ENCODE measurements at places on chromosomes 3 and 15. TPM values are rescaled to one million over a fixed set of nuclear protein-coding genes. Genes with fewer than 3 reads are reported as not detected.
A peak's percentile ranks its signal among the peaks of the same experiment; 100 is the strongest.

The ZIC4 gene
- total RNA-seq, result not detected

The PPP1R14D gene
- not detected for total RNA-seq

The POPDC2 gene
- 0.06 TPM for total RNA-seq

The APBA2 gene
- total RNA-seq, result 36.5 TPM

GRCh38 chr15:77599899-77600298 lies 32.8 kb downstream of the LINGO1 start:
- DNase-seq, result no peak

- DNase-seq, result no peak
Measured at GRCh38 chr15:40357246-40357645, 773 bp upstream of the DISP2 start.

- no peak for DNase-seq
Measured at GRCh38 chr15:91936927-91937326, 83.4 kb downstream of the SLCO3A1 start.

- DNase-seq, result no peak
Measured at GRCh38 chr3:33074217-33075067, 22.5 kb downstream of the GLB1 start.

- DNase-seq, result peak; percentile 50
Measured at GRCh38 chr3:66609660-66610561, 109.1 kb upstream of the LRIG1 start.

DNA sequence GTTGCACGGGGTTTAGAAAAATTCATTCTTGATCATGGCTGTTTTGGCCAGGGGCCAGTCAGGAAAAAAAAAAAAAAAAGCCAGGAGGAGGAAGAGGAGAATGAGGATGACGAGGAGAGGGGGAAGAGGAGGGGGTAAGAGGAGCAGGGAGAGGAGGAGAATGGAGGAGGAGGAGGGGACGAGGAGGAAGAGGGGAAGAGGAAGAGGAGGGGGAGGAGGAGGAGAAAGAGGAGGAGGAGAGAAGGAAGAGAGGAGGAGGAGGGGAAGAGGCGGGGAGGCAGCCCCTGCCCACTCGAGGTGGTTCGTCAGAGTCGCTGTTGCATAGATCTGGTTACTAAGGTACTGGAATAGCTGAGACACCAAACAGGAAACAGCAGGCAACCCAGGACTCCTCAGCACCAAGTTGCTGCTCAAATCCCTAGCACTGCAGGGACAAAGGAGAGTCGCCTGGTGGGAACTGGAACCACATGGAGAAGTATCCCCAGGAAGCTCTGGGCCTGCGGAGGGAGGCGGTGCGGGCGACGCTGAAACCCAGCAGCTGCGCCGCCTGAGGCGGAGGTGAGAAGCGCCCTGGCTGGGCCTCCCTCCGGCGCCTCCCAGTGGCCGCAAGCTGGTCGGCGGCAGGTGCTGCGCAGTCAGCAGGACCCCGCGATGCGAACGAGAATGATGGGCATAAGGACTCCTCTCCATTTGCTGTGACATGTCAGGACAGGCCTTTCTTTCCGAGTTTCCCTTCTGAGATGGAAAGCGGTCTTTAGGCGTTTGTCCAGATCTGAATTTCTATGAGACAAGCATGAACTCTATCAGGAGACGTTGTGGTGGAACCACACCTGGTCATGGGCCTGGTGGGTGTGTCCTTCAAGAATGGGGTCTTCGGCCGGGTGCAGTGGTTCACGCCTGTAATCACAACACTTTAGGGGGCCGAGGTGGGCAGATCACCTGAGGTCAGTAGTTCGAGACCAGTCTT lies 17.5 kb downstream of the FAM240A start:
- DNase-seq, result no peak

GRCh38 chr3:127485396-127486170 lies 105.0 kb downstream of the TPRA1 start:
- DNase-seq, result no peak

Measured in epithelial cell of proximal tubule (primary cell).